ENCODE measurements at places on chromosomes 7 and 10.
A peak's percentile ranks its signal among the peaks of the same experiment; 100 is the strongest.

GRCh38 chr10:110995301-110995700 is 75.9 kb downstream of the SHOC2 start:
- DNase-seq: no peak

DNA sequence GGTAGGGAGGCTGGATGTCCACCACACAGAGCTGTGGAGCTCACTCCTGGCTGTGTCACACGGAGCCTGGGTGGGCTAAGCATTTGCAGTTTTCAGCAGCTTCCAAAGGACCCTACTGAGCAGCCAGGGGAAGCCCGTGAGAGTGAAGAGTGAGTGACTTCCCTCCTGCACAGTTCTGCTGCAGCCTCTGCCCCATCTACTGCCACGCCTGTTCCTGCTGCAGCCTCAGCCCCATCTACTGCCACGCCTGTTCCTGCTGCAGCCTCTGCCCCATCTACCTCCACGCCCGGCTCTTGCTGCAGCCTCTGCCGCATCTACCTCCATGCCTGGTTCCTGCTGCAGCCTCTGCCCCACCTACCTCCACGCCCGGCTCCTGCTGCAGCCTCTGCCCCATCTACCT is 12.2 kb downstream of the ADAM8 start:
- DNase-seq: no peak

DNA sequence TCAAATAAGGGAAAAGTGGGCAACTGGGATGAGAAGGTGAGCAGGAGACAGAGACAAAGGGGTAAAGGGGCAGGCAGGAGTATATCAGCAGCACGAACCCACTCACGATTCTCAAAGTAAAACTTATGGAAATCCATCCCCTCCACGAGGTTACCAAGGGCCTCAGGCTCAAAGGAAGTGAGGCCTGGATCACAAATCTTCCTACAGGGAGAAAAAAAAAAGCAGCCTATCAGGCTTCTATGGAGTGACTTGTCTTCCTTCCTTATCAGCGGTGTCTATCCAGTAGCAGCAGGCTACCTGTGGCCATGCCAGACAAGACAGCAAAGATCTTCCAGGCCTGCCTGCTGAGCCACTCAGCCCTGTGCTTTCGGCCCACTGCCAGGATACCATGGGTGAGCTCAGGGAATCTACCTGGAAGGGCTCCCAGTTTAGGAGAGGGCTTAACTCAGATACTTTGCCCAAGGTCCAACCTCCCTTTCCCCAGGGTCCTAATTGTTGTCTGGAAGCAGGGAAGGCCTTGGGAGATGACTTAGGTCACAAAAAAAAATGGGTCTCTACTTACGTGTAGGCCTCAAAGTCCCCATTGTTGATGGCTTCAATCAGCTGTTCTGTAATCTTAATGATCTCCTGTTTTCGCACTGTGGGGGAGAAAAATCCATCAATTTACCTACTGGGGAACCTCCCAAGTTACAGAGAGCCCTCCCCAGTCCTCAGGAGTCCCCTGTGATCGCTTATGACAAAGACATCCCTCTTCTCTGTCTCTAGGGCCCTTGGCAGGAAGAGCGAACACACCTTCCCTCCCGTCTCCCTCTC is 5.7 kb upstream of the NDST2 start:
- no peak for DNase-seq

DNA sequence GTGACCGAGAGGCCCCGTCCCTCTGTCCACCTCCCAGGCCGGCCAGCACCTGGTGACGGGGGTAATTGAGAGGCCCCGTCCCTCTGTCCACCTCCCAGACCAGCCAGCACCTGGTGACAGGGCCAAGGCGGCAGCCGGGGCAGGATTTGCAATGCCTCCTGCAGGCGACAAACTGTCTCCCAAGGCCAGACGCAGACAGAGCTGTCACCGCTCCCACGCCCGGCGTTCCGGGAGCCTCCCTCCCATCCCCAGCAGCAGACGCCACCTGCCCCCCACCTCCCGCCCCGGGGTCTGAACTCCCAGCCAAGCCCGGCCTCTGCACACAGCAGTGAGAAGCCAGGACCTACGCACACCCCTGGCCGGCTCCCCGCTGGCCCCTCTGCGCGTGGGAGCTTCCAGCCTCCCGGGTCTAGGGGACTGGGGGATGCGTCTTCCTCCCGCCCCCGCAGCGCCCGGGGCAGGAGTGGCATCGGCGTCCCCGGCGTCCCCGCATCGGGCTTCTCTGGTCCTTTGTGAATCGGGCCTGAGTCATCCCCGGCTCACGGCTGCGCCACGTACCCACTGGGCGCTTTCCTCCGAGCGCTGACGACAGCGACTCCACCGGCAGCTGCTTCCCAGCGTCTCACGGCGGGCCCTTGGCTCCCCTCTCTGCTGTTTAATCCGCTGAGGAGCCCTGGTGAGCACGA is 95.1 kb upstream of the DIP2C start:
- DNase-seq: no peak

DNA sequence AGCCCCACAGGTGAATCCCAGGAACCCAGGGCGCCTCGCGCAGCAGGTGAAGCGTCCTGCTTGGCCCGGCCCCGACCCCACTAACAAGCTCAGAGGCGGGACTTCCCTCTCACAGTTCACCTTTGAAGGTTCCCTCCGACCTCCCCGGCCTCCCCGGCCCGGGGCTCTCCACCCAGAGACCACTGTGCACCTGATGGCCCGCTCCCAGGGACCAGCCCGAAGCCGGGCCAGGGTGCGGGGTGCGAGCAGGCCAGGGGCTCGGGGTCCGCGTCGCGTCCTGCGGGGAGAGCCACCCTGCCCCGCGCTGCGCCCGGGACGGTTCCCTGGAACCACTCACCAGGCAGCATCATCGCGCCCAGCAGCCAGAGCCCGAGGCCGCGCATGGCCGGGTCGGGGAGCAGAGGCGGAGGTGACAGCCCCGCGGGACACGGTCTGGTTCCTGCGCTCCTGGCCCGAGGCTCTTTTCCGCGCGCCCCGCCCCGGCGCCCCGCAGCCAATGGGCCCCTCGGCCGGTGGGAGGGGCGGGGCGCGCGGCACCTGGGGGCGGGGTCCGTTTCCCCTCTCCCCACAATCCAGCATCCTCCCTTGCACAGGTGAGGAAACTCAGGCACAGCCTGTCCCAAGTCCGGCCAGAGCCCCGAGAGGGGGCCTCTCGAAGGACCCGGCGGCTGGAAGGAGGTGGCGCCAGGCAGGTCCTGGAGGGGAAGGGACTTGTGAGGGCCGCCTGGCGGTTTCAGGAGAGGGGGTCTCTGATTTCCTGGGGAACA is at the start of gene ADAM8:
ADAM8 (minus strand) TSS at position 434 of the 767 bp plus-strand sequence; CDS start at position 383, 51 bp downstream.
- peak; percentile 68 for DNase-seq

- no peak for DNase-seq
Observed at GRCh38 chr10:50544095-50544856, 79.5 kb downstream of the SGMS1 start.

GRCh38 chr7:135770139-135770710 is 21.6 kb upstream of the FAM180A start:
- DNase-seq: no peak

GRCh38 chr7:158445421-158446175 is 142.0 kb downstream of the PTPRN2 start:
- no peak for DNase-seq

DNA sequence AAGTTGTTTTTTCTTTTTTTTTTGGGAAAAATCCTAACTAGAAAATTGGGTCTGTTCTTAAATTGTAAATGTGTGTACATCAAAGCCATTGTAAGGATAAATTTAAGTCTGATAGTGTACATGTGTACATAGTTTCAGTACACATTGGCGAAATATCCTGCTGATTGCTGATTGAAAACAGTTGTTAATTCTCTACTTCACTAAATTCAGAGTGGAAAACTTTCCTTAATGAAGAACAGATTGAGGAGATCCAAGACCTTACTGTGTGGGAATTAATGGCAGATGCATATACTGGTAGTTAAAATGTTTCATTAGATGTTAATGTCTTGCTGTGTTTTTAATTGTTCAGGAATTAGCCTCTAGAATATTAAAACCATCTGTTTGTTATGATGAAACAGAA is 506.0 kb downstream of the AUTS2 start:
- DNase-seq: no peak

GRCh38 chr10:37314862-37315261 is 189.5 kb downstream of the ANKRD30A start:
- DNase-seq: no peak

DNA sequence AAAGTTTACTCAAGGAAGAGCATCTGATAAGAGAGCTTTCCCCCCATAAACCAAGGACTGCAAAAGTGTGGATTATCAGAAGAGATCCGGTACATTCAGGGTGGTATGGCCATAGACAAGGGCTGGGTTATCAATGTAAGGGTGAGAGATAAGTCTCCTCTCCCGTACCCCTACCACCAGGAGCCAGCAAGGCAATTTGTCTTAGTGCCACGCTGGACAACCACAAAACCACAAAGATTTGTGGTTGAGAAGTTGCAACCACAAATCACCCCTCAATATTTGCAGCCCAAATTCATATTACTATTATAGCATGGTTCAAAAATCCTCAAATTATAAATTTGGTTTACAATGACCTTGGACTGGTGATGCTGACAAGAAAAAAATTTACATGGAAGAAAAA is 2.3 kb upstream of the ZSCAN25 start:
- no peak for DNase-seq

DNA sequence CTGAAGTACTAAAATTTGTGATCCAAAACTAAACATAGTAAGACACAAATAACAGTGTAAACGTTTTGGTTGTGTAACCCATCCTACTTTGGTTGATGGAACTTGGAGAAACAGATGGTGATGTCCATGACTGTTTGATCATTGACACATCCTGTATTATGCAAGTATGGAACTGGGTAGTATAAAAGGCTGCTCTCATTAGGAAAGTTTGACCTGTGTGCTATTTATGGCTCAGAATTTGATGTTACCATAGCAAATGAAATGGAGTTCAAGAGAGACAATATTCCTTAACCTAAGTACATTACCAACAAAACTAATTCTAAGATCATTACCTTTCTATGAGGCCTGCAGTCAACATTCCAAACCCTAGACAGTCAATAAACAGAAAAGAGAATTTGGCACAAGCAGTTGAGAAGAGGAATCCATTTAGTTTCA is 39.9 kb downstream of the DKK1 start:
- DNase-seq: no peak

DNA sequence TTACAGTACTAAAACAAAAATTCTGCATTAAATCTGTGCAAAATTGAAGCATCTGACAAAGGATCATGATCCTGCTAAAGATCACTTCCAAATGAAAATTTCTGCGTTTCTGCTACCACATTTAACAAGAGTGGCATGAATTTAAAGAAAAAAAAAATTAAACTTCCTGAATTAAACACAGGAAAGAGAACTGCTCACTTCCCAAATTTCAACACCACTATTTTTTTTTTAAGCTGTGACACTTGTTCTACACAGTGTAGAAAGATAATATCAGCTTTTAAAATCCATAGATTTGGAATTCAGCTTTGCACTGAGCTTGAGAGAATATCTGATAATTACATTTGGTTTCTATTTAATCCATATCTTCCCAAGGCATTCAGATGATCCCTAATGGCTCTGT is 73.6 kb downstream of the EPC1 start:
- no peak for DNase-seq

DNA sequence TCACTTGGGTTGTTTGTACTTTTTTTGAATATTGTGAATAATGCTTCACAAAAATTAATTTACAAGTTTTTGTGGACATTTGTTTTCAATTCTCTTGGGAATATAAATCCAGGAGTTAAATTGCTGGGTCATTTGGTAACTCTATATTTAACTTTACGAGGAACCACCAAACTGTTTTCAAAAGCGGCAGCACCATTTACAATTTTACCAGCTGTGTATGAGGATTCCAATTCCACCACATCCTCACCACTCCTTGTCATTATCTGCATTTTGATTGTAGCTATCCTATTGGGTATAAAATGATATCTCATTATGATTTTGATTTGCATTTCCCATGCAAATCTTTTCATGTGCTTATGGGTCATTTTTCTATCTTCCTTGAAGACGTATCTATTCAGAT is 4.0 kb upstream of the NUDT13 start:
- DNase-seq: no peak

DNA sequence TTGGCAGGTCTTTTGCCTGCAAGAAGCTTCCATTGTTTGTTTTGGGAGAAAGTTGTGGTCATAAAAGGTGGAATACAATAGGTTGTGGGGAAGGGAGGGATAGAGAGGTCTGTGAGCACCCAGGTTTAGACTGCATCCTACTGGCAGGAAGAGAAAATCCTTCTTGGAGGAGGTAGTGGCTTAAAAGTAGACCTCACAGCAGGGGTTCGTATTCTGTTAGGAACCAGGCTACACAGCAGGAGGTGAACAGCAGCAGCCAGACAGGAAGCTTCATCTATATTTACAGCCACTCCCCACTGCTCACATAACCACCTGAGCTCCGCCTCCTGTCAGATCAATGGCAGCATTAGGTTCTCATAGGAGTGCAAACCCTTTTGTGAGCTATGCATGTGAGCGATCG is 245.3 kb downstream of the NSUN6 start:
- no peak for DNase-seq

DNA sequence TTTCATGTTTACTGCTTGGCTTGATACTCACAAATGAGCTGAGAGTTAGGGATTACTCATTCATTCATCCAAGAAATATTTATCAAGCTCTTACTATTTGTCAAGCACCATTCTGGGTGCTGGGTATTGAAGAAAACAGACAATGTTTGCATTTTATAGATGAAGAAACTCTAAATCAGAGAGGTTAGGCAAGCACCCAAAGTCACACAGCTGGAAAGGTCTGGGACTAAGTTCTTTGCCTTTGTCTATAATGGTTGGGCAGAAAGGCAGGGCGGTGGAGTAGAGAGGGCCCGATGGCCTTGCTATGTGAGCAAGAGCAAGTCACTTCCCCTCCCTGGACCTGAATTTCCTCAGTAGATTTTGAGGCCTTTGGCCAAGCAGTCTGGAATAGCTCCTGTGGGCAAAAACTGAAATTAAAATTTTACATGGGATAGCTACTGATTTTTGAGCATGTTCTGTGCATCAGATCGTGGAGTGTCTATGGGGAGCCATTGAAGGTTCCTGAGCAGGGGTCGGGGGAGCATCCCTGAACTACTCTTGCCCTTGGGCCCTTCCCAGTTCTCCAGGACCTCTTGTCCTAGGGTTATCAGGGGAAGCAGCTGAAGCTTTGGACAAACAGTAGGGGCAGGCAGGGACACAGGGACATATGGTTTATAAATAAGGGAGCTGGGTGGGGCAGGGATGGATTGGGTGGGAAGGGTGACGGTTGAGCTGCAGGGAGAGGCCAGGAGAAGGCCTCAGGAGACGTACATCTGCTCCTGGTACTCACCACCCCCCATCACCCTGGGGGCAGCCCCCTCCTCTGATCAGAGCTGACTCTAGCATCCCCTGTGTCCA is 23.3 kb downstream of the AQP1 start:
- DNase-seq: no peak

DNA sequence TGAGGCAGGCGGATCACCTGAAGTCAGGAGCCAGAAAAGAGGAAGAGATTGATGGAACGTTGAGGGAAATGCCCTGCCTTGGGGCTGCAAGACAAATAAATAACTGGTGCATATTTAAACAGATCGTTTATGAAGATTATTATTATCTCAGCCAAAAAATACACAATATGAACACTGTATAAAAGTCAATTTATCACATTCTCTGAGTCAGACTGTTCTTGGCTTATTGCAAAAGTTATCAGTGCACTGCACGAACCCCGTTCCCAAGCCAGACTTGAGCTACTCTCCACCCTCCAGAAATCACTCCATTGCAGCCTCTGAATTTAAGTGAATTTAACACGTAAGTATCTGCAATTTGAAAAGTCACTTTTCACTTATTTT is 1.6 kb downstream of the DNMBP start:
- DNase-seq: no peak

All from T-helper 17 cell (primary cell).